ENCODE measurements at places on chromosomes 12 and 14.

GRCh38 chr12:67388331-67389138 is 119.4 kb downstream of the CAND1 start:
- no peak for DNase-seq

DNA sequence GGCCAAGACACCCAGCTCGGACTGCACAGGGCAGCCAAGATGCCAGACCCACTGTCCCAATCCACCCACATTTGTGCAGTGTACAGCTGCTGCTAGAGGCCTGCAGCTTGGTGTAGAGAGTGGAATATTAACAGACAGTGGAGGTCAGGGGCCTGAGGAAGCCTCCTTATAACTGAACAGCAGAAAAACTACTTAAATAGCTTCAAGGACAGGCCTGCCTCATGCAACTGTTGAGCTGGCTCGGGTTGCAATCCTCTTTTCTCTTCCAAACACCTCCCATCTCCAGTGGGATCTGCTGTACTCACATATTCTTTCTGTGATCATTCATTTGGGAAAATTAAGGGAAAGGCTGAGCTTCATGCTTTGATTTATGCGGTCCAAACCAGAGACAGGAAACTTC is 1043.2 kb upstream of the TMEM132C start:
- no peak for DNase-seq

DNA sequence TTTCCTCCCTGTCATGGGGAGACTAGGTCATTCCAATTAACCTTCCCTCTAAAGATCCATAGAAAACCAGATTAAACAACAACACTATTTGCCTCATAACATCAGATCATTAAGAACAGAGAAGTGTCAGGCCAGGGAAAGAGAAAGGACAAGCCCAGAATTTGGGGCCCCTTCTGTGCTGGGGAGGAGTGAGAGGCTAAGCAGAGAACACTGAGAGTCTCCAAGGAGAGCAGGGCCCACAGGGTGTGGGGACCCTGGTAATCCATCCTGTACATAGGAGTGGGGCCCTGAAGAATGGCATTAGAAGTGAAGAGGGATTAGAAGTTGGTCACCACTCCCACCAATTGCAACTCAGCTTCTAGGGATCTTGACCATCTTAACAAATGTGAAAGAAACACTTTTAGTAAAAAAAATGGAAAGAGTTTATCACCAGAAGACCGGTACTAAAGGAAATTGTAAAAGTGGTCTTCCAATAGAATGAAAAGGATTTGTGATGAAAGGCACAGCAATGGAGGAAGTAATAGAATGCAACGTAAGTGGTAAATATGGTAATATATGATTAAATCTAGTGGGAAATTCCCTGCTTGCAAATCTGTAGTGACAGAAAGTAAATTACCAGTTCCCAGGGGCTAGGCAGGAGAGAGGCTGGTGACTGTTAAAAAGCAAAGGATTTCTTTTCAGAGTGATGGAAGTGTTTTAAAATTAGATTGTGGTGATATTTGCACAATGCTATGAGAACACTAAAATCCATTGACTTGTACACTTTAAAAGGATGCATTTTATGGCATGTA is 14.0 kb upstream of the TMTC1 start:
- no peak for DNase-seq

DNA sequence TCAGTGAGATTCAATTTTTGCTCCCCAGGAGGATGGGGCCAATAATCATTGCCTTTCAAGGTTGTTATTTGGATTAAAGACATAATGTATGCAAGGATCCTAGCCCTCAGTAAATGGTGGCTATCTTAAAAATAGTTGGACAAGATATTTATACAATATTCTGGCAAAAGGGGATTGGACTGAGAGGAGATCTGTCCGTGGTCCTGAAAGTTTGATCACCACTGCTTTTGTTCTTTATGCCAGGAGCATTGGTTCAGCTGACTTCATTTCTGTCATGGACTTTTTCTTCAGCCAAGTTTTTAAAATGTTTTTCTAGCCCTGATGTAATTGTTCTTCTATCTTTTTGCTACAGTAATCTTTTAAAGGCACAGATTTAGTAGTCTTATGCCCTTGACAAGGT is 70.2 kb upstream of the TCL1A start:
- peak; percentile 18 for DNase-seq

All from germinal center (tissue), 1 donor.